ENCODE measurements at places on chromosomes 3 and 15.
A peak's percentile ranks its signal among the peaks of the same experiment; 100 is the strongest.

DNA sequence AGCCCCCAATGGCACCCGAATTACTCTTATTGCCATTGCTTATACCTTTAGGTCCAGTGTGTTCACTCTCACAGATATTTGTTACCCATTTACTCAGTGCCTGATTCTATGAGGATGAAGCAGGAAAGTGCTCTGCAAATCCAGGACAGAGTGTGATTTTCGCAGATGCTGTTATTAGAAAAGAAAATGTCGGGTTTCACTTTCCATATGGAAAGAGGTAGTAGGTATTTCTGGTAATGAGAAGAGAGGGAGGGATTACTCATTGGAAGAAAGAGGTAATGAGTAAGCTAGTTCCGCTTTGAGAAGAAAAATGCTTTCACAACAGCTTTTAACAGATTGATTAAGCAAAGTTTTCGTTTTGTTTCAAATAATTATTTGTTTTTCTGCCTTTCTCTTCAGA is 336.3 kb upstream of the CFAP20DC start:
- DNase-seq = no peak

GRCh38 chr3:115876876-115877614 is 253.7 kb downstream of the GAP43 start:
- DNase-seq = no peak

DNA sequence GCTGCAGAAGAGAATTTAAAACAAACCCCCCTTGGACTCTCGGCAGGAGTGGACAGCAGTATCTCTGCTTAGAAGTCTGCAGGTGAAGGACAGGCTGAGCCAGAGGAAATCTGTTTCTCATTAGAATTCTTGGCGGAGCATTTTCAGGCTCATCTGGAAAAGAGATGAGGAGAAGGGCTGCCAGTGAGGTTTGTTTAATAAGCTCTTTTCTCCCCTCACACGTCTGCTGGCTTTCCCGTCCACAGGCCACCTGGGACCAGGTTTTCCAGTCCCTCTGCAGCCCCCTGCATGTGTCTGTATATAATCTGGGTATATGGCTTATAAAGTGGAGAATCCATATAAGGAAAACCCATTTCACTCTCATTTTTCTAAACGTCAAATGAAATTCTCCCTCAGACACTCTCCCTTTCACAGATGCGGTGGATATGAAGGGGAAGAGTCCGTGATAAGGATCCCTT is 155.4 kb upstream of the TPM1 start:
- DNase-seq = no peak

DNA sequence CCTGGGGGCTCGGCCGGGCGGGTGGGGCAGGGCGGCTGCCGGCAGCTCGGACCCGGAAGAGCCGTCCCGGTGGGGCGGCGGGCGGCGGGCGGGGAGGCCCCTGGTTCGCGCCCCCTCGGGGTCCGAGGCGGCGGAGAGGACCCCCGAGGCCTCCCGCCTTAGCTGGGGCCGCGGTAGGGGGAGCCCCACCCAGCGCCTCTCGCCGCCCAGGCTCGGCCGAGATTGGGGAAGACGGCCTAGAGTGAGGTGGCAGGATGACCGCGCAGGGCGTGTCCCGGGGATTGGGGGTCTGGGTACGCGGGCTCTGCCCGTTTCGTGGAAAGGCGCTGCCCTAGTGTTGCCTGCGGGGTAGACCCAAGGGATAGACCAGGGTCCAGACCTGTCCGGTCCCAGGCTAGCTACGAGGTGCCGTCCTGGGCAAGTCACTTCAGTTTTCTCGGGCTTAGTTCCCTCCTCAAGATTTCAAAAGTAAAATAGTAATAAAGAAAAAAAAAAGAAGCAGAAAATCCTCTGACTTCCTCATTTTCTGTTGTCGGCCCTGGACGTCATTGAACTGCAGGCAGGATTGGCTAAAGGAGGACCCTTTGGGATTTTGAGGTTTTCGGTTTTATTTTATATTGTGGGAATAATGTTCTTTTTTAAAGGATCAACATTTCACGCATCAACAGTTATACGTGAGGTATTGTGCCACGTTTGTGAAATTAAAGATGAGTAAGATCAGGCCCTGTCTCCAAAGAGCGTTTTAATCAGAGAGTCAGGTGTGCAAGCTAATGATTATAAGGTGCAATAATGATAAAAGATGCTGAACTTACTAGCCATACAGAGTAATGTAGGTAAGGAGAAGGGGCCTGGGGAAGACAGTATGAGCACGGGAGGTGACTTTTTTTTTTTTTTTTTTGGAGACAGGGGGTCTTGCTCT is 679 bp downstream of the IQGAP1 start:
- DNase-seq = peak; percentile 27

DNA sequence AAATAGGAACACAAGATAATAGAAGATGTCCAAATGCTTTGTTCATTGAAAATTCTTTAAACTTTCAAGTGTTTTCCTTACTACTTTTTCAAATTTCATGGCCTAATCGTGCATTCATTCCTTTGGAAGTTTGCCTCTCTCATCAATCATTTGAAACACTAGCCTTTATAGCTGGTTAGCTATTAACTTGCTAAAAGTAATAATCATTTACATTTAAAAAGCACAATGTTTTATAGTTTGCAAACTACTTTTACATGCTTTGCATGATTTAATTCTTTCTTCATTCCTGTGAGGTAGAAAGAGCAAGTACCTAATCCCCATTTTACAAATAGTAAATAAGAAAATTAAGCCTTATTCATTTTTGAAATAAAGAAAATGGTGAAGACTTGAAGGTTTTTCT is 137.4 kb upstream of the SLC7A14 start:
- no peak for DNase-seq

GRCh38 chr3:122295266-122296062 is 29.6 kb upstream of the CSTA start:
- no peak for DNase-seq

- DNase-seq = no peak
Measured at GRCh38 chr3:188362405-188362831, 208.5 kb downstream of the LPP start.

- DNase-seq = no peak
Measured at GRCh38 chr3:41198526-41198925, 779 bp upstream of the CTNNB1 start.

- DNase-seq = no peak
Measured at GRCh38 chr3:39474126-39474515, 6.6 kb downstream of the MOBP start.

DNA sequence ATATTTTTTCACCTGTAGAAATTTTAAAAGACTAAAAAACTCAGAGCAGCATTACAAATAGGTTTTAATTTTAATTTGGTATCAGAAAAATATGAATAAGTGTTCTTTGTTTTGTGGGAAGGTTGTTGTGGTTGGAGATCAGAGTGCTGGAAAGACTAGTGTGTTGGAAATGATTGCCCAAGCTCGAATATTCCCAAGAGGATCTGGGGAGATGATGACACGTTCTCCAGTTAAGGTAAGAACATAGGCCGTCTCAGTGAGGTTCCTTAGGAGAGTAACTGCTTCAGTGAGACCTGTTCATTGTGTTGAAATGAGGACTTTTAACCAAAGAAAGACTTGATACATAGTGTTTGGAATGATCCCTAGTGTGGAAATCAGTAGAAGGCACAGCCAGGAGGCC is 44.8 kb downstream of the OPA1 start:
- no peak for DNase-seq

- no peak for DNase-seq
Measured at GRCh38 chr3:171343693-171344092, 116.5 kb downstream of the TNIK start.

DNA sequence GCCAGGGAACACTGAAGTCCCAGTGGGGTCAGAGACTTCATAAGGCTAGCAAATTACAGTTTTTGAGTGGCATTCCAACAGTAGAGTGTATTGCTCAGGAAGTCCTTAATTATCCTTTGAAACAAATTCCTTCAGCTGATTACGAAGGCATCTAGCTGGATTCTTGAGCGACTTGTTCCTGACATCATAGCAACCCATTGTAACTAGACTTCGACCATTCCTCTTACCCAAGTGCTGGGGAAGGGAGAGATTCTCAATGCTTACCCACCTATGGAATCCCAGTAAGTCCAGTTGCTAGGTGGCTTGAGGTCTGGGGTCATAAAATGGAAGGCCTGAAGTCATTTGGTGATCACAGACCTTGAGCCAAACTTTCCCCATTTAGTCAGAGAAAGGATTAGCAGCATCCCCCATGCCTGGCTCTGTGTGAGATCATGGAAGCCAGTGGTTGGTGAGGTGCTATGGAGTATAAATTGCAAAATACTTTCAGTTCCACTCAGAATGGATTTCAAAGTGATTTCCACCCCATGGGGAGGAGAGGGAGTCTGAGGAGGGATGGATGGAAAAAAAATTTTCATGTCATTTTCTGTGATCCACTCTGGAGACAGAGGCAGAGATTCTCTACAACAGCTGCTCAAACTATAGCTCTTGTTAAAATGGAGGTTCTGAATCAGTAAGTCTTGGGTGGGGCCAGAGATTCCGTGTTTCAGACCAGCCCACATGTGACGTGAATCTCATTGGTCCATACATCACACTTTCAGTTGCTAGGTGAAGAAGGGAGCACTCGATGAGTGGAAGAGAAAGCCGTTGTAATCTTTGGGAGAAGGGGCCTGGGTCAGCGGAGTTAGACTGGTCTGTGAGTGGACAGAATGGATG is 45.7 kb downstream of the CD86 start:
- no peak for DNase-seq

GRCh38 chr15:35753486-35753885 is 207.5 kb upstream of the DPH6 start:
- no peak for DNase-seq

GRCh38 chr3:72247126-72247525 is 462.2 kb upstream of the PROK2 start:
- no peak for DNase-seq

DNA sequence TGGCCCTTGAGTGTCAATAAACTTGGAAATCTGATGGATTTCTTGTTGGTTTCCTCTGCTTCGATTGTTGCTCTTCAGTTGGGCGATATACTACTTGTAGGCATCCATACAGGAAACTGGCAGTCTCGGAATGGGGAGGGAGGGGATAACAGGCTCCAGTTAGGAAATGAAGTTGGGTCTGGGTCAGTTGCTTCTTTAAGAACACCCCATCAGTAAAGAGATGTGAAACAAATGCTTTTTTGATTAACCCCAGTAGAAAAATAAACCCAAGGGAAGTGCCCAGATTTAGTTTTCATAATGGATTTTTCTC is 681 bp downstream of the CHMP2B start:
- DNase-seq = no peak

GRCh38 chr3:34793057-34793456 is 846.3 kb upstream of the ARPP21 start:
- DNase-seq = no peak

DNA sequence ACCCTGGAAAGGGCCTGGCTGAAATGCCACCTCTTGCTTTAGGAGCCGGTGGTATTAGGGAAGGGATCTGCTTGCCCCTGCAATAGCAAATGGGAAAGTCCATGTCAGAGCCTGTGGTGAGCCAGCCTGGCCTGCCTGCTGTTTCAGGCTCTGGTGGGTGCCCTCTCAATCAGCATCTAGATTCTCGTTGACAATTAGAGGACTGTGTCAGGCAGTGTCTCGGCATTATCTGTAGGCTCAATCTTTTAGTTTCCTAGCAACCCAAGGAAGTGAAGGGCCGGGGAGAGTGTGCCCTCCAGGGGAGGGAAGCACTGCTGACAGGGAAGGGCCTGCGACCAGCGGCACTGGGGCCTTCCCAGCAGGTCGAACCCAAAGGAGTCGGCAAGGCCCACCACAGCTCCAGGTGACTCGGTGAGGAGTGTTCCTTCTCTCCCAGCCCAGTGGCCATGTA is 42.1 kb downstream of the TLE3 start:
- DNase-seq = no peak

GRCh38 chr15:39184701-39185390 is 396.0 kb upstream of the THBS1 start:
- DNase-seq = no peak

GRCh38 chr3:38036286-38036685 is 2.7 kb upstream of the DLEC1 start:
- DNase-seq = no peak

GRCh38 chr3:188841906-188842305 is 329.9 kb upstream of the TPRG1 start:
- DNase-seq = no peak

GRCh38 chr15:43516801-43517353 is 531 bp upstream of the MAP1A start:
- no peak for DNase-seq

- no peak for DNase-seq
Measured at GRCh38 chr15:70632491-70633102, 130.8 kb downstream of the UACA start.

GRCh38 chr3:124759666-124760401 is 29.6 kb downstream of the UMPS start:
- no peak for DNase-seq

GRCh38 chr15:37101980-37102304 is 1.6 kb upstream of the MEIS2 start:
- DNase-seq = no peak

DNA sequence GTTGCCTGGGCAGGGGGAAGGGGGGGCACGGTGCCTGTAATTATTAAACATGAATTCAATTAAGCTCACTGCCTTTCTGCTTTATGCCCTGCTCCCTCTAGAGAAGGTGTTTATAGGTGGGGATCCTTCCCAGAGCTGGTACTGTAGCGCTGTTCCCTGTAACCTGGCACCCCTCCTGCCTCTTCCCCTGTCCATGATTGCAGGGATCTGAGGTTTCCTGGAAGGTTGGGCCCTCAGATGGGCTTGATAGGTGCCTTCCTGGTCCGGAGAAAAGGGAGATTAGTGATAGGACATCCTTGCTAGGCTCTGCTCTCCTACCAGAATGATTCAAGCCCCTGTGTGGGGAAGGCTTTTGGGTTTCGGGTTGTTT is 2.1 kb upstream of the FAM131A start:
- no peak for DNase-seq

- DNase-seq = peak; percentile 70
Measured at GRCh38 chr3:48268381-48268935, 27.6 kb downstream of the ZNF589 start.

DNA sequence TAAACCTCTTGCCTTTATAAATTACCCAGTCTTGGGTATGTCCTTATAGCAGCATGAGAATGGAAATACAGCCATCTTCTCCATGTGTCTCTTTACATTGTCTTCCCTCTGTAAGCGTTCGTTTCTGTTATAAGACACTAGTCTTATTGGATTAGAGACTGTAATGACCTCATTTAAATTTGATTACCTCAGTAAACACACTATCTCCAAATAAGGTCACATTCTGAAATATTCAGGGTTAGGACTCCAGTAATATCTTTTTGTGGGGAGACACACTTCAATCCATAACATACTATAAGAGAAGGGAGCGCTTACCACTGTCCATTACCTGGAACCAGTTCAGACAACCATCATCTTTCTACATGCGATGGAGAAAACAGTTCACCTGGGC is 34.3 kb upstream of the CD47 start:
- DNase-seq = no peak

DNA sequence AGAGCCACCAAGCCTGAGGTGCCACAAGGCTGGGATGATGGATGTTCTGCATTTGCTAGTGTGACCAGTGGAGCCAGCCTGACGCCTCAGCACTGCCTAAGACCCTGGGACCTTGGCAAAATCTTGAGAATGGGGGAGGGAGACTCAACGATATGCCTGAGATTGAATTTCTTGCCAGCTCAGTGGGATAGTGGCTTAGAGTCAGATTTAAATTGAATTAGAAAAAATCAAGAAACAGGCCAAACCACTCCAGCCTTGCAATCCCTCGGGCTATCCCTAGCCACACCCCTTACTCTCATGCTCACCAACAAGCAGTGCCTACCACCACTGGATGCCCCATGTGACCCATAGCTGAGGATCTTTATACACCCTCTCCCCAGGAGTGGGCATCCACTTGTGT is 18.7 kb upstream of the PDE8A start:
- no peak for DNase-seq
